Activated T-cell treated with anti-CD3 and anti-CD28 coated beads, Interleukin-2, amount 50 U/mL, for 48 hours (primary cell): ENCODE measurements at places on chromosomes 12 and 14.

- no peak for DNase-seq
These were observed 4.5 kb upstream of the BRF1 start for GRCh38 chr14:105305345-105305744.

- DNase-seq, result no peak
These were observed 8.1 kb downstream of the OSBPL8 start for GRCh38 chr12:76551482-76551888.

DNA sequence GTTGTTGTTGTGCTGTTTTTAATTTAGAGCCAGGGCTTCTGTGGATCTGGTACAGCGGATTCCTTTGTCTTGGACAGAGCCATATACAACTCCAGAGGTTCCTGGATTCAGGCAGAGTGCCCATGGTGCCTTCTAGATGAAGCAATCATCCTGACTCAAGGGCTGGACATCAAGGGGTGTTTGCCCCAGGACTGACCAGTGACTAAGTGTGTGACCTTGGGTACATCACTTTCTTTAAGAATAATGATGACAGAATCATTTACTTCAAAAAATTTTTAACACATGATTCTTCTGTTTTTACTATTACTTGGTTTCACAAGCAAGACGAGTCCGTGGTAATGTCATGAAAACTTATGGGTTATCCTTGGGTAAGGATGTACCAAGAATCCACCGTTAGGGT is 397.3 kb downstream of the ZFP36L1 start:
- DNase-seq, result no peak

DNA sequence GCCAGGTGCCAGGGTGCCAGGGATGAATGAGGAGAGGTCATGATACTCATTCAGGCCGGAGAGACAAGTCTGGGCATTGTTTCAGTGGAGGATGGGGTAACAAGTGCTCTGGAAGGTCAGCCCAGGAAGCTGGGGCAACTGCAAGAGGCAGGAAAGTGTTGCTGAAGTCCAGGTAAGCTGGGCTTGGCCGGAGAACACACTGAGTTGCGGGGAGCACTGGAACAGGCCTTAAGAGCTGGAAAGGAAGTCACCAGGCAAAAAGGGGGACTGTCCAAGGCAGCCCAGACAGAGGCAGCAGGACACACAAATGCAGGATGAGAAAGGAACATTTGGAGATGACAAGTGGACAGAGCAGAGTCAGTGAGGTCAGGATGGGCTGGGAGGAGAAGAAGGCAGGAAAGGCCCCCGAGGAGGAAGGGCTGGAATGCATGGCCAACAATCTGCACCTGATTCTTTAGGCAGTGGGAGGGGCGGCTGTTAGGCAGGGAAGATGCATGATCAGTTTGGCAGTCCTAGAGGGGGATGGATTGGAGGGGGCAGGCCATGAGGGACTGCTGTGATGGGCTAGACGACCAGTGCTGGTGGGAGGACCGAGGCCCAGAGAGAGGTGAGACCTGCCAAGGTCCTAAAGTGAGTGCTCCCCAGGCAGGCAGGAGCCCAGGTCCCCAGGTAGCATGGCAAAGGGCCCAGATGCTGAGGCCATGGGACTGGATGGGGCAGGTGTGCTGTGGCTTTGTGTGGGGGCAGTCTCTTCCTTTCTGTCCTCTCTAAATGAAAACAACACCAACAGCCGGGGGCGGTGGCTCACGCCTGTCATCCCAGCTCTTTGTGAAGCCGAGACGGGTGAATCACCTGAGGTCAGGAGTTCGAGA is 17.2 kb upstream of the HHIPL1 start:
- no peak for DNase-seq

DNA sequence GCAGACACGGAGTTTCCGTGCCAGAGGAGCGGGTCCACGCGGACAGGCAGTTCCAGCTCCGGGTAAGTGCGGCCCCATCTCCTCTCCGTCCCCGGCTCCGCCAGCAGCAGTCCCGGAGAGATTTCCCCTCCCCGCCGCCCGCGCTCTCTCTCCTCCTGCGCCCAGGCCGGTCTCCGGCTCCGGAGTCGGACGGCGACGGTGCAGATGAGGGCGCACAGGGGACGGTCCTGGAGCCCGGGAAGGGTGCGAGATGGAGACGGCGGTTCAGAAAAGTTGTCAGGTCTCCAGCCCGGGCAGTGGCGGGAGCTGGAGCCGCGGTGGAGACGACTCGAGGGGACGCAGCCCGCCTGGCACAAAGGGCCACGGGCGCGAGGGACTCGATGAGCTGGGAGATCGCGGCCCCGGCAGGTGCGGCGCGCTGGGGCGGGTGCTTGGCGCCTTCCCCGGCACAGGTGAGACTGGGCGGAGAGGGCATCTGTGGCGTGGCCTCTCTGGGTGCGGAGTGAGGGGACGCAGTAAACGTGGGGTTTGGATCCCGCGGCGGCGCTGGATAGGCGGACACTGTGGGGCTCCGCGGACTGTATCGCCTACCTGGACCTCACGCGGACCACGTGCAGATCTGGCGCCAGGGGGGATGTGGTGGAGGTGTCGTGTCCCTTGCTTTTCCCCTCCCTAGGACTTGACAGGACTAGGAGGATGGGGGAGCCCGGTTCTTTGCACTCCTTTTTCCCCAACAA is 1540.3 kb upstream of the TMEM132C start:
- no peak for DNase-seq
